ENCODE measurements at places on chromosomes 5 and 9. TPM values are rescaled to one million over a fixed set of nuclear protein-coding genes. Genes with fewer than 3 reads are reported as not detected.

DNA sequence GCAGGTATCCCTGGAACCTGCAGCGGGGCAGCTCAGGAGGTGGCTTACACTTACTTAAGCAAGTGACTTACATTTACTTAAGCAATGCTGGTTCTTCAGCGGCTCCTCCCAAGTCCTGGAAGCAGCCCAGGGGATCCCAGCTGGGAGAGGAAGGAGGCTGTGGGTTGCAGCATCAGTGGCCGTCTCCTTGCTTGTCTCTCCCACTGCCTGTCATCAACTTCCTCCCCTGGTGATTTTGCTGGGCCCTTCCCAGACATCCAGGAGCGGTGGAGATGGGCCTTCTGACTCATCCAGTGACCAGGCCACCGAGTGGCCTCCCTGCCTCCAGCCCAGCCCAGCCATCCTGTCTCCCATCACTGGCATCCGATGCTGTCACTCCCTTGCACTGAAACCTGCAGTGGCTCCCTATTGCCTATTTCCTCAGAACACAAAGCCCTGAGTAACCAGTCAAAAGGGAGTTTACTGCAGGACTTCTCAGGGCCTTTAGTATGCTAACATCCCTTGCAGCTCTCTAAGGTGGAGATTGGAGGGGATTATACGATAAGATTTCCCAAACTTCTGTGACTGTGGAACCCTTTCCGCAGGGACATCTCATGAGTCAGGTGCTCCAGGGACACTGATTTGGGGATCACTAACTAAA is 155.9 kb upstream of the PHYKPL start:
- DNase-seq = no peak

- DNase-seq = no peak
Measured at GRCh38 chr9:135081731-135082130, 5.7 kb upstream of the OLFM1 start.

The CTSV gene
- total RNA-seq = 0.51 TPM

DNA sequence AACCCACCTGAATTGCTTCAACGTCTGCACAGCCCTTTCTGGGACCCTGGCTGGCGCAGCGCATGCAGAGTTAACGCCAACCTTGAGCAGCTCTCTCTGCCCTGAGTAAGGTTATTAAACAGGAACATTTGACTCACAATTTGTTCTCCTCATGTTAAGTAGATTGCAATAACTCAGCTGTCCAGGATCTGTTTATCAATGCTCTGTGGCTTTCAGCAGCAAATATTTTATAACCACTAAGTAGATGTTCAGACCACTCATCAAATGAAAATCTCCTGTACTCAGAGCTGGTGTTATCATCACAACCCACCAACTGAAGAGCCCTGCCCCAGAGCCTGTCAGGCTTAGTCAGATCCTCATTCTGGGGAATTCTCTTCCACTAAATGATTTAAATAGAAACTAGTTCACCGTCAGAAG is 403.0 kb downstream of the ZNF608 start:
- DNase-seq = no peak

GRCh38 chr5:173563246-173563645 is 53.2 kb downstream of the BOD1 start:
- DNase-seq = no peak

GRCh38 chr5:66151030-66151429 is 6.9 kb downstream of the SREK1 start:
- no peak for DNase-seq

DNA sequence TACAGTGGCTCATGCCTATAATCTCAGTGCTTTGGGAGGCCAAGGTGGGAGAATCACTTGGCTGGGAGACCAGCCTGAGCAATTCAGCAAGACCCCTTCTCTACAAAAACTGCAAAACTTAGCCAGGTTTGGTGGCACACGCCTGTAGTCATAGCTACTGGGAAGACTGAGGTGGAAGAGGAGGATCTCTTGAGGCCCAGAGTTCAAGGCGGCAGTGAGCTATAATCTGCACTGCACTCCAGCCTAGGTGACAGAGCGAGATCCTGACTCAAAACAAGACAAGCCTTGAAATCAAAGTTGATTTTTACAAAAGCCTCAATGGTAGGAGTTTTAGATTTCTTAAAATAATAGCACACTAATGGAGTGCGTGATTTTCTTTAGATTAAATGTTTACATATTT is 14.6 kb downstream of the UBE2D2 start:
- peak; percentile 73 for DNase-seq

The IGFBPL1 gene
- total RNA-seq = not detected

DNA sequence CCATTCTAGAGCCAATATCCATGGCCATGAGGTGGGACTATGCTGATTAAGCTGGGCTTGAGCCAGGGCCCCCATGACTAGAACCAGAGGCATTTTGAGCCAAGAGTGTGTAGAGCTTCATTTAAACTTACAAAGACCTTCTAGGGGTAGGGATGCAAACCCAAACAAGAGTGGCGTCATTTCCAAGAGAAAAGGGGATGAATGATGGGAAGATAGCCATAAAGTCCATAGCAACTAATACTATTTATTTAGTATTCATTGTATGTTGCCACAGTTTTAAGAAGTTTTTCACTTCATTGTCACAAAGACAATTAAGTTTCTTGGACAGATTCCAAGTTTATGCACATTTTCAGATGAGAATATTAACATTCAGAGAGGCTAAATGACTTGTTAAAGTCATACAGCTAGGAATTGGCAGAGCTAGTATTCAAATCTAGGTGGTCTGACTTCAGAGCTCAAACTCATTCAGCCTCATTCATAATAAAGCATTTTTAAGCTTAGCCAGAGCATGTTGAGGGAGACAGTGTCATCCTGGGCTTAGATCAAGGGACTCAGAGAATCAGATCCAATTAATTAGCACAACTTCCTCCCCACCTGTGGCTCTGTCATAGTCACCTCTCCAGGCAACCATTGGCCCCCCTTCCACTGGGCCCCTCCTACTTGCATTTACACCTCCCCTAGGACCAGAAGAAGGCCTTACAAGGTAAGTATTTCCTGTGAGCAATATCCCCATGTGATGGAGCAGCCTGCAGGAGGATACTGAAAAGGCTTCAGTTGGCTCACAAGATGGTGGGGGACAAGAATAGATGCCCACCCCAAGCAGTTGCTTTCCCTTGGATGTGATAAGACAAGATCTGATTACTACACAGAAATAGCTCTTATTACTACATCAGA is 95.0 kb upstream of the PCSK1 start:
- no peak for DNase-seq
